ENCODE measurements at places on chromosomes 5 and 9. TPM values are rescaled to one million over a fixed set of nuclear protein-coding genes. Genes with fewer than 3 reads are reported as not detected.

DNA sequence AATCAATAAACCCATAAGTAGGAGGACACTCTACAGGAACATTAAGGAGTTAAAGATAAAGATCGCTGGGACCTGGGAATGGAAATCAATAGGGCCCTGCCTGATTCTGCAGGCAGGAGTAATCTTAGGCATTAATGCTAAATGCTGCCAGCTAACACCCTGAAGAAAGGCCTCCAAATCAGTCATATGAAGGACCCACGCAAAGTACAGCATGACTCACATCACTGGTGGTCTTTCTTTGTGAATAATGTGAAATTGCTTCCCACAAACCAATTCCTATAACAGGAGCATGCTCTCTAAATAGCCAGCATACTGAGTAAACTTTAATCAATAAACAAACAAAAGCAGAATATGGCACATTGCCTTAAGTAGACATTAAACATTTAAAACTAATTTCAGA is 172.3 kb downstream of the SEMA5A start:
- no peak for DNase-seq

GRCh38 chr9:18393340-18394130 is 80.4 kb upstream of the ADAMTSL1 start:
- peak; percentile 97 for DNase-seq

- DNase-seq: peak; percentile 64
Measured at GRCh38 chr5:10227379-10227778, 22.3 kb downstream of the ATPSCKMT start.

GRCh38 chr9:36923025-36923625 is 110.9 kb downstream of the PAX5 start:
- no peak for DNase-seq

- no peak for DNase-seq
Measured at GRCh38 chr5:37721447-37721871, 118.4 kb downstream of the GDNF start.

GRCh38 chr5:109161914-109162683 is 247.7 kb downstream of the PJA2 start:
- no peak for DNase-seq

DNA sequence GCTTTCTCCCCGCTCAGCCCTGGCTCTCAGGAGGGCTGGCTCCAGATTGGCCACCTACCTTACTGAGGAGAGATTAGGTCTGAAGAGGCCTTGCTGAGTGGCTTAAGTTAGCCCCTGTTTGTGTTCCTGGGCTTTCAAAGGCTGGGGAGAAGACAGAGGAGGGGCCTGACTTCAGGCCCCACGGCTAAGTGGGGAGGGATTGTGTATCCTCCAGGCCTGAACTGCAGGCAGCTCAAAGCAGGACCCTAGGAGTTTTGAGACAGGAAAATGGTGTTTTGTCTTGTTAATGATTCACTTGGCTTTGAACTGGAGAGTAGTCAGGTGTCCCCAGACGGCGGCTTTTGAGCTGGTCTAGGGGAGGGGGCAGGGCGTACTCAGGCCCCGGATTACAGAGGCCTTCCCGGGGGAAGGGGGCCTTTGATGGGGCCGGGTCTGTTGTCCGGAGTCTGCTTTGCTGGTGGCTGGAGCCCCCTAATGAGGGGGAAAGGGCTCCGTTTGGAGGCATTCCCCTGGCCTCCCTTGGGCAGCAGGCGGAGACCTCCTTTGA is 162.0 kb upstream of the SMIM23 start:
- DNase-seq: no peak

DNA sequence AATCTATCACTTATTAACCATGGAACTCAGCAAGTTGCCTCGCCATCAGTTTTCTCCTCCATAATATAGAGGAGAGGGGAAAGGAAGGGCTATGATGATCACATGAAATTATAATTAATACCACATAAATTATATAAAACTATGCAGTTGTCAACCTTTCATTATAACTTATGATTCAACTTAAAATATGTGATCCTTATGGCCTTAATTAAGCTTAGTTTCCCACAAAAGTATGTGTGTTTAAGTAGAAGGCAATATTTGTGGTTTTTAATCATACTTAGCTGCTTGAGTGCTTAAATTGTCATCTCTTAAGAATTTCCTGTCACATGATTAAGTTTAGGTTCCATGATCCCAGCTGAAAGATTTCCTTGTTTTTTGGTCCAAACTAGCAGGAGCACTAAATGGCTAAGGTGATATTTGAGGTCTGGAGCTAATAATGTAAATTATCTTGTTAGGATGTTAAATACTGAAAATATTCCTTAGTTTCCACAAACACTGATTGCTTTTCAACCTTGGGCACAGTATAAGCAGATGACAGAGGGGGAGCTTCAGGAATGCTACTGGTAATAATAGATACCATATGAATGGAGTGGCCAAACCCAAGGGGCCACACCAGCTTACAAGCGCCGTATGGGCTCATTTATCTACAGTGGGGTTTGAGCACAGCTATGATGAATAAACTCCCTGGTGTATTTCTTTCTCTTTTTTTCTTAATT is 26.4 kb upstream of the F2R start:
- peak; percentile 96 for DNase-seq

GRCh38 chr5:98602534-98603112 is 170.8 kb upstream of the RGMB start:
- DNase-seq: no peak

- DNase-seq: no peak
Measured at GRCh38 chr5:159548517-159548916, 218.2 kb upstream of the IL12B start.

- no peak for DNase-seq
Measured at GRCh38 chr5:78985116-78985724, at the start of gene ARSB. TSS of gene ARSB (minus strand) at chr5:78985310. CDS start at chr5:78985248, 62 bp downstream.

GRCh38 chr9:110143950-110144545 is 63.9 kb downstream of the C9orf152 start:
- DNase-seq: no peak

DNA sequence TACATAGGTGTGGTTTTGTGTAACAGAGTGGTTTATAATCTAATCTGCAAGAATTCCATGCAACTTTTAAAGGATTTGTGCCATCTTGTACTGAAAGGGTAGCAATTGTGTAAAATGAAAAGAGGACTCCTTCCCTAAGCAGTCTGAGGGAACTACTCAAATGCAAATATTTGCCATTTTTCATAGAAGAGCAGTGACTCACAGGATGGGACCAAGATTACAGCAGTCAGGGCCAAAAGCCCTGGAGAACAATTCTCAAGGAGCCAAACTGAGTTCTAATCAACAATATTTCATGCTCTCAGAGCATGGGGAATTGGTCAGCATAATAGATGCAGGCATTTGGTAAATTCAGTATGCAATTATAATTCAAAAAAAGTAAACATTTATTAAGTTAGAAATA is 495.8 kb downstream of the CHSY3 start:
- DNase-seq: peak; percentile 23

DNA sequence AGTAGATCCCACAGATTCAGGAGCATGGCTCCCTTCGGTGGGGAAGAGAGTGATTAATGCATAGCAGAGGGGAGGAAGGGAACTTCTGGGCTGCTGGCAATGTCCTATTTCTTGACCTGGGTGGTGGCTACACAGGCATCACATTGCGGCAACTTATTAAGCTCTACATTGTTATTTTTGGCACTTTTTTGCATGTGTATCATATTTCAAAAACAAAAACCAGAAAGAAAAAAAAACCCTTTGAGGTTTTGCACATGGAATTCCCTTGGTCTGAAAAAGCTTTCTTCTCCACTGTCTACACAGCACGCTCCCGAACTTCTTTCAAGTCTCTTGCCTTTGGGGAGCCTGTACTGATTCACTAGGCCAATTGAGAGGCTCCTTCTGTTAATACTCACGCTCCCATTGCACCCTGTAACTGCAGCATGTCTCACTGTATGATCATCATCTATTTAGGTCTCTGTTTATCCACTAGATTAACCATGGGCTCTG is 25.1 kb downstream of the CEMIP2 start:
- DNase-seq: peak; percentile 16

DNA sequence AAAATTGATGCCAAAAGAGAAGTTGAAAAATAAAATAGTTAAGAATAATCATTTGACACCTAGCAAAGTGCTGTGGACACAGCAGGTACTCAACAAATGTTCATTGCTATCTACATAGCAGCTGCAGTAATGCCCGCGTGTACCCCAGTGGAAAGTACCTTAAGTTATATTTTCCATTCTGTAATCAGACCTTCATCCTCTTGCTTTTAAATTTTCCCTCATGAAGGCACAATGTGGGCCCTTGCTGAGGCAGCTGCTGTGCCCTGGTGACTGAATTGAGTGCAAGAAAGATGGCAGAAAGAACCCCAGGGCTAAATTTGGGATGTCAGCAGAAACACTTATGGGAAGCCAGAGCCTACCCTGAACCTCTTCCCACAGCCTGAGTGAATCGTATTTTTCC is 65.9 kb downstream of the CYFIP2 start:
- no peak for DNase-seq

SGCD gene
- total RNA-seq: 3.5 TPM

CKMT2 gene
- 4.7 TPM for total RNA-seq

RNF183 gene
- total RNA-seq: not detected

ALDH1A1 gene
- total RNA-seq: not detected

RECK gene
- 19.4 TPM for total RNA-seq
